ENCODE measurements at places on chromosomes 12 and 14.

- DNase-seq, result peak; percentile 19
Observed at GRCh38 chr12:47408171-47408871, 297.5 kb downstream of the RPAP3 start.

GRCh38 chr12:39277416-39277815, 165.5 kb downstream of the KIF21A start:
- DNase-seq, result peak; percentile 61

DNA sequence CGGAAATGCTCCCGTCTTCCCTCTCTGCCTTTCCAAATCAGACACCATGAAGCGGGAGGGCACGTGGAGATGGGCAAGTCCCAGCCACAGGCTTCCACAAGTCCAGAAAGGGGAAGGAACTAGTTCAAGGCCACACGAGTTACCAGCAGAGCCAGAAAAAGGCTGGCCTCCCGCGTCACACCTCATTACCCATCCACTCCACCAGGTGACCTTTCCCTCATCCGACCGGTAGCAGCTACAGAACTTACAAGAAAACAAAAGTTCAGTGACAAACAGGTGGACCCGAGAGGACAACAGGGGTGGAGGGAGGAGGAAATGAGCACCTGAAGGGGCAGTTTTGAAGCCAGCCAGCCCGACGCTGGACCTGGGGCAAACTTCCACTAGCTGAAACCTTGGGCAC, 46.9 kb downstream of the CHGA start:
- DNase-seq, result no peak

- peak; percentile 80 for DNase-seq
Observed at GRCh38 chr12:76152181-76152807, 67.8 kb upstream of the NAP1L1 start.

- DNase-seq, result peak; percentile 84
Observed at GRCh38 chr12:3130057-3130830, 53.1 kb downstream of the TSPAN9 start.

- no peak for DNase-seq
Observed at GRCh38 chr12:132953771-132954170, 2.3 kb downstream of the ZNF605 start.

GRCh38 chr14:64937171-64937820, 5.2 kb downstream of the GPX2 start:
- no peak for DNase-seq

DNA sequence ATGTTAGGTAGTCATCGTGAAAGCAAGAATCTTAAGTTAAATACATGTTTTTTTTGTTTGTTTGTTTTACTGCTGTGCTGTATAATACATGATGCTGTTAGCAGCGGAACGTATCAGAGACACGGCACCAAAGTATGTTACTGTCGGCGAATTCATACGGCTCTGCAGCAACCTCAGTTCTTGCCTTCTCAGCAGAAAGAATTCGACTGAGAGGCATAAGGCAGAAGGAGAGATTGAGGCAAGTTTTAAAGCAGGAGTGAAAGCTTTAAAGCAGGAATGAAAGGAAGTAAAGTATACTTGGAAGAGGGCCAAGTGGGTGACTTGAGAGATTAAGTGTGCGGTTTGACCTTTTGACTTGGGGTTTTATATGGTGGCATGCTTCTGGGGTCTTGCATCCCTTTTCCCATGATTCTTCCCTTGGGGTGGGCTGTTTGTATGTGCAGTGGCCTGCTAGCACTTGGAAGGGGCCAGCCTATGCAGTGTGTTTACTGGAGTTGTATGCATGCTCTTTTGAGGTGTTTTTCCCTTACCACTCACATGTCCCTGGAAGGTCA, 23.7 kb downstream of the LEMD3 start:
- DNase-seq, result peak; percentile 65

Data from MV-4-11 (cell line).